ENCODE measurements at places on chromosomes 12 and 14.
A peak's percentile ranks its signal among the peaks of the same experiment; 100 is the strongest.

DNA sequence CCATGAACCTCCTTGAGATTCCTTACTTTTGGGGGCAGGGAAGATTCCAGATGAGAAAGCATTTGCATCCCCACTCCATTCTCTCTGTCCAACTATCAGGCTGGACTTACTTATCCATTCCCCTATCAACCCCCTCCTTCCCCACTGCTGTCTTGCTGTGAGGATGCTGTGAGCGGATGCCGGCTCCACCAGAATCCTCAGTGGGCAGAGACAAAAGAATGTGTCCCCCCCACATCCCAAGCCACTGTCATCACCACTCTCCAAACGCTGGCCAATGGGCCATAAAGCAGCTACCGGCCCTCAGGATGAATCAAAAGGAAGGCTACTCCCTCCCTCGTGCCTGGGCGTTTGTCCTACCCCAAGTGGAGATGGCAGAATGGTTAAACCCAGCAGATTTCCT, 173.0 kb upstream of the NTF3 start:
- no peak for DNase-seq

DNA sequence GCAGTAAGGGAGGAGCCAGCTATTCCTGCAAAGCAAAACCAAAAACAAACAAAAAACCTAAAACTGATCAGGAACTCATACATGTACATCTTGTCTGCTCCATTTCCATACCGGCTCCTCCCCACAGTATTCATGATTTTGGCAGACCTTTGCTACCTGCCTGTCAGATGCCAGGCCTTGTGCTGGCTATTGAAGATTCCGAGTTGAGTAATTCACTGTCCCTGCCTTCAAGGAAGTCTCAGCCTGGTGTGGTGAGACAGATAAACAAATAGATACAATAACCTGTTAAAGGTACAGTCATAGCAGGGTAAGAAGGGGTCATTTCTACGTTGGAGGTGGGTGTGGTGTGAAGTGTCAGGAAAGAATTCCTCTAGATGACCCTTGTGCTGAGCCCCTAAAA, 42.7 kb downstream of the SUSD6 start:
- DNase-seq: no peak

- no peak for DNase-seq
Measured at GRCh38 chr12:101794574-101794973, 36.2 kb downstream of the GNPTAB start.

DNA sequence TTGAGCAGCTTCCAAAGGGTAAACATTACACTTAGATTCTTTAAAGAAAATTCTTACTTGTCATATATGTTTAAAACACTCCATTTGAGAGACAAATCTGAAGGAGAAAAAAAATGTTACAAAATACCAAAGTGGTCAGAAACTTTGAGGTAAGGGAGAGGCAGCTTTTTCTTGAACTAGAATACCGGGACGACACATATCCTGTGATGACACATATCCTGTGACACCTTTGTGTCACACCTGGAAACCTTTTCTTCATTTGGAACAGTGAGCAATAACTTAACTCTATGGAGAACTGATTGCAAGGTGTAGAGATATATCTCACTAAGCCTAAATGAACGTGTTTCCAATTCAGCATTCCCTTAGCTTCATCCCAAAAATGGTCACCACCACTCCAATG, 4.6 kb upstream of the GRIN2B start:
- DNase-seq: no peak

GRCh38 chr12:78441737-78442453, 422.7 kb upstream of the SYT1 start:
- DNase-seq: no peak

DNA sequence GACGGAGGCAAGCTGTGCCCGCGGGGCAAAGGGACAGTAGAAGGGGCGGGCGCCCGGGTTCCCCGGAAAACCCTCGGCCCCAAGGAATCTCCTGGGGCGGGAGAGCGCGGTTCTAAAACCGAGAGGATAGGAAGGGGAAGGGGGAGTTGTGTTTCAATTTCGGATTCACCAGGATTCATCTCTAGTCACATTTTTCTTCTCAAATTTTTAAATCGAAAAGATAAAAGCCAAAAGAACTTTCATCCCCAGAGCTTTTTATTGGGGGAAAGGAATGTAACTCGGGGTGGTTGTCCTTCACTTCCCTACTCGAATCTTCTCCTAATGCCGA, 1.4 kb downstream of the BMP4 start:
- DNase-seq: no peak

- peak; percentile 12 for DNase-seq
Measured at GRCh38 chr12:110073049-110073831, 24.9 kb upstream of the C12orf76 start.

GRCh38 chr12:96889273-96889933, 17.7 kb upstream of the NEDD1 start:
- no peak for DNase-seq

- no peak for DNase-seq
Measured at GRCh38 chr14:23432946-23433345, 2.5 kb downstream of the MYH7 start.

DNA sequence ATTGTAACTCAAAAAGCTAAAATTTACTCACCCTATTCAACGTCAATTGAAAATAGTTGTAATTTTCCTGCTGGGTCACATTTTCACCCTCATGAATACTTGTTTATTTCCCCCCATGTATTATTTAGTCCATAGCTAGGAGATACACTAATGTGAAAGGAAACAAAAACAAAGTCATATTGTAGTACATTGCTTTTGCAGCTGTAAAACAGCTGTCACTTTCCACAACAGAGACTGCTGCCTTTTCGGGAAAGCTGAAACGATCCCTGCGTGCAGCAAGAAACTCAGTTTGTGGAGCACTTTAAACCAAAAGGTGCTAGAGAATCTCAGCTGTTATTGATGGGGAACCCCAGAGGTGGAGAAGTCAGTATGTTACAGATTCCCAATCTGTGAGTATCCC, 4.3 kb downstream of the RACGAP1 start:
- DNase-seq: no peak

GRCh38 chr12:109130297-109131153, 14.1 kb downstream of the ACACB start:
- DNase-seq: no peak

GRCh38 chr12:132406493-132407450, 77.4 kb upstream of the GALNT9 start:
- no peak for DNase-seq

GRCh38 chr12:124727264-124727800, 136.3 kb downstream of the SCARB1 start:
- no peak for DNase-seq

DNA sequence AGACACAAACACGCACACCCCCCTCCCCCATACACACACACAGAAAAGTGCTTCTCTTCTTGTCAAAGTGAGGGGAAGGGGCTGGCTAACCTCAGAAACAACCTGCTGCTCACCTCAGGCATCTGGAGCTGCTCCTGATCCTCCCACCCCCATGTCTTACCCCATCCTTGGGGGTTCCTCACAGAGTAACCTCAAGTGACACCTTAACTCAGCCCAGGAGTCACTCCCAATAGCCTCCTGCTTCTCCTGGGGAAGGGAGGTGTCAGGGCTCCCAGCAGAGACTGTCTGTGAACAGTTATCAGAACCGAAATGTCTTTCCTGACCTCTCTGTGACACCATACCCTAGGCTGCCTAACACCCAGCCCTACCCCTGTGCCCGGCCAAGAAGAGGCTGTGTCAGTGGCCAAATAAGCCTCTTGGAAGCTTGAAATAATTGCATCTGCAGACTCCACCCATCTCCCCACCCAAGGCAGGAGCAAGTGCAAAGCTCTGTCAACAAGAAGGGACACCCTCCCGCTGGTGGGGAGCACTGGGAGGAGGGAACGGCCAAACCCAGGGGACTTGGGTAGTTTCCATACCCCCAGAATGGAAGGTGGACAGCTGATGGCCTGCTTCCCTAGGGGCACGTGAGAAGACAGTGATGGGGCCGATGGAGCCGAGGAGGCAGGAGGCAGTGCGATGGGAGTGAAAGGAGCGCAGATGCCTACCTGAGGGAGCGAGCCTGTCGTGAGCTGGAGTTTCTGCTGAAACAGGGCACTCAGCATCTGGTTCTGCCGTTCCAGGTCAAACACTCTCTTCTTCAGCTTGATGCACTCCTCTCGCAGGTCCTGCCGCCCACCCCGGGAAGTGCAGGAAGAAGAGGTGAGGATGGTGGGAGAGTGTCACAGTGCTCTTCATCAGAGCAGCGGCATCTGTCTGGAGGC, 26.8 kb downstream of the NCKAP5L start:
- no peak for DNase-seq

DNA sequence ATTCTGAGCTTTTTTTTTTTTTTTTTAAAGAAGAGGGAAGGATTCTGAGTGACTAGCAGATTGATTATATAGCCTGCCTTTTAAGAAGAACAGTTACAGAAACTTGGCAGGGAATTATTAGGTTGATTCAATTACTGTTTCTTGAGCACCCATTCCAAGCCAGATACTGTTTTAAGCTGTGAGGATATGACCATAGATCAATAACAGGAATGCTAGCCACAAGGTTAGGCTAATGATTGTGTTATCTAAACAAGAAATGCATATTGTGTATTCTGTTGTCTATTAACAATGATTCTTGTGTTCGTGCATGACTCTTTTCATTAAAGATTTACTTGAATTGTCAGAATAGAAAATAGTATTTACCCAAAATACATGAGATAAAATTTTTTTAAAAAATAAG, 67.1 kb downstream of the PRORP start:
- no peak for DNase-seq

DNA sequence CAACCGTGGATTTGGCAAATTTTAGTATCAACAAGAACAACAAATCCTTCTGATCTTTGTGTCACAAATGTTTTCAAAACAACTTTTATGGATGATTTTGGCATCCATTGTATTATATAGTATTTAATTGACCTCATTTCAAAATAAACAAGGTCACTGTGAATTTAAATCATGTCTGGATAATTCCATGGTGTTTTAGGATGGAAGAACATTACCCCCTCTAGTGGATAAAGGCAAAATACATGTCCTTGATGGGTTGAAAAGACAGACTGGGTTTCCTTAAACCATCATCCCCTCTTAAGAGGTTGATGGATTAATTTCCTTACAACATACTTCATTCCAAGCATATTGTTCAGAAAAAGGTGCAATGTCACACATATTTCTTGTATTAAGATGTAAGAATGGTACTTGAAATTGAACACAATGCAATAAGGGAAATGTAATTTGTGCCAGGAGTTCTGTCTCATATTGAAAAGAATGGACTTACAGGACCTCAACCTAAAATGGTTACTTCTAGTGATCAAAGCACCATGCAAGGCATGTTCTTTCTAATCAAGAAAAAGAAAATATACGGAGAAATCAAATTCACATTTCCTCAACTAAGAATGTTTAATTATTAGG, 352.0 kb downstream of the BCAT1 start:
- no peak for DNase-seq
